ENCODE measurements at places on chromosomes 2 and 18.

DNA sequence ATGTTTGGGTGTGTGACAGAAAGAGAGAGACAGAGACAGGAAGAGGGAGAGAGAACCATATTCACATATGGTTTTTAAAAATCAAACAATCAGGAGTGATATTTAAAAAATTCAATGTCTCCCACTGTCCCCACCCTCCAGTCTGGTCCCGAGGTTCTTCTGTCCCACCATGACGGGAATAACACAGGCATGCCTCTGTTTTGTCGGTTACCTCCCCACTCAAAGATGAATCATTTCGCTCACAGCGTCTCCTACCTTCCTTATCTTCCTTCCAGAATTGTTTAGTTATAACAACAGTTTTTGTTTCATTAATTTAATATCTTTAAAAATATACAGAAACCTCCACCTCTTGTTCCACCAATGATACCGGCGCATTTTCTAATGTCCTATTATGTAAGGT lies 113.0 kb downstream of the KCNF1 start:
- no peak for DNase-seq

DNA sequence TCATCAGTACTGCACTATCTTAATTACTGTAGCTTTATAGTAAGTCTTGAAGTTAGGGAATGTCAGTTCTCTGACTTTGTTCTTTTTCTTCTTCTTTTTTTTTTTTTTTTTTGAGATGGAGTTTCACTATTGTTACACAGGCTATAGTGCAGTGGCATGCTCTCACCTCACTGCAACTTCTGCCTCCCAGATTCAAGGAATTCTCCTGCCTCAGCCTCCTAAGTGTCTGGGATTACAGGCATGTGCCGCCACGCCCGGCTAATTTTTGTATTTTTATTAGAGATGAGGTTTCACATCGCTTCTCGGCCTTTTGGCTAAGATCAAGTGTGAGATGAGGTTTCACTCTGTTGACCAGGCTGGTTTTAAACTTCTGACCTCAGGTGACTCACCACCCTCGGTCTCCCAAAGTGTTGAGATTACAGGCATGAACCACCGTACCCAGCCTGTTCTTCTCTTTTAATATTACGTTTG lies 41.9 kb upstream of the TANC1 start:
- DNase-seq: no peak

GRCh38 chr2:99399063-99399462 lies 61.9 kb downstream of the EIF5B start:
- no peak for DNase-seq

DNA sequence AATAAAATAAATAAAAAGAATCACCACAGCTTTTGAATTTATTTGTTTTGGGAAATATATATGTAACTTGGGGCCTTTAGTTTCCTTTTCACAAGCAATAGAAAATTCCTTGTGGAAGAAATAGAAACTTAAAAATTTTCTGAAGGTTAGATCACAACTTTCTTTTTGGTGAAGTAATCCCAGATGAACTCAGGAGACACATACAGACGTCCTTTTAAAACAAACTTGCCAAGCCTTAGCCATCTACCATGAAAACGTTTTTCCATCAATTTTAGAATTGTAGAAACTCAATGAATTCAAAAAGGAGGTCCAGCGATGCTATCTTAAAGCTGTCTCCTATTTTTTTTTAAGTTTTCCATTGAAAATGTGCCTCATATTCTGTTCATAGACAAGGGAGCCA lies 225.6 kb downstream of the ASXL3 start:
- DNase-seq: no peak

DNA sequence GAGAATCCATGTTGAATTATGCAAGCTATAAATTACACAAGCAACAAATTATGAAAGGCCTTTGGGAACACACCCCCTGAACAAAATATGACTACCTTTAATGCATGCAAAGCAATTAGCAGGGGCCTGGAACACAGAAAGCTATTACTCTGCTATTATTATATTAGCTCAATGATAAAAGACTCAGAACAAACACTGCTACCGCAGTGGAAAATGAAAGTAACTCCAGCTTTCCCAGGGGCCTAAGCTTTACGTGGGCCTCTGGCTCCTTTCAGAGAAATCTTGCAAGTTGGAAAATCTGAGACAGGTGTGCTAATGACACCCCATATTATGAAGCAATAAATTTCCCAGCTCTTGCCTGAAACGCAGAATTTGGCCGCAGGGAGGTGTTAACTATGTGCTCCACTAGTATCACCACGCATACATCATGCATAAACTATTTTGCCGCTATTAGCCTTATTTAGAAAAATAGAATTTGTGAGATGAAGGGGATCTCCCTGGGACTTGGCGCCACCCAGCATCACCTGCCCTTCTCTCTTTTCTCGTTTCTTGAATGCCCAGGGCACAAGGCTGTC lies 321.6 kb upstream of the LYPD1 start:
- DNase-seq: no peak

DNA sequence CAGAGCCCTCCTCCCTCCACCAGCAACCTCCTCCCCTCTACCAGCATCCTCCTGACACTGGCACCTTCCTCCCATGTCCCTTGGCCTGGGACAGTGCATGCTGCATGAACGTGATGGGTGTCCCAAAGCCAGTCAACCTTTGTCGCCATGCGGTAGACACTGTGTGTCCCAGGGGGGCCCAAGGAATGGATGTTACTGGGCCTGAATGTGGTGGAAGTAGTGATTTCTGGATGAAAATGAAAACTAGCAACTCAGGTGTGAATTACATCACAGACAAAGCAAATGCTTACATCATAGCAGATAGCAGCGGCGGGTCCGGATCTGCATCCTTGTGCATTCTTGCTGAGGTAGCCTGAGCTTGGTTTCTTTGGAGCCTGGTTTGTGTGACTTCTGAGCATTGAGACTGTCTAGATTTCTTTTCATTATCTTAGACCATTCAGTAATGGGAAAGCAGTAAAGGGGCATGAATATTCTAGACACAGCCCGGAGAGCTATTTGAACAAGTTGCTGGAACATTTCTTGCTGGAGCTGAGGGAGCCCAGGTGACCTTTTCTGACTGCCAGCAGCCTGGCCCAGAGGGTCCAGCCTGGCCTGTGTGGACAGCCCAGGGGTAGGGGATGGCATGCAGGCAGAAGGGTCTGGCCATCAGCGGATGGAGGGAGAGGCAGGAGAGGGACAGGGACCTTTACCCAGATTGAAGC lies 100.4 kb downstream of the FAM210A start:
- DNase-seq: no peak

GRCh38 chr2:202017940-202018339 lies 15.7 kb upstream of the FZD7 start:
- DNase-seq: peak; percentile 71

DNA sequence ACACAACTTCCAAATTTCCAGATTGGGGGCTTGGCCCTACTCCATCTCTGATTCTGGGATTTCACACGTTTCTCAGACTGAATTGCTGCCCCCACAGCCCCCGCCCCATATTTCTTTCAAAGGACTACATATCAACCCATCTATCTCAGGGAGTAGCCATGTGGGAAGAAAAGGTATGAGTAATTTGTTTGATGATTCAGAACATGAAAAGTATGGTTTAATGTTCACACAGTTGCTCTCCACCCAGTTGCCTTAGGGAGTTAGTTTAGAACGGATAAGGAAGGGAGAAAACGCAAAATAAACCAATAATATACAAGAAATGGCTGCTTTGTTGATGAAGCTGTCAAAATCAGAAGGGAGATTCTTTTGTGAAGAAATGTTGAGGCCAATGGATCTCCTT lies 145.1 kb downstream of the PIEZO2 start:
- no peak for DNase-seq

DNA sequence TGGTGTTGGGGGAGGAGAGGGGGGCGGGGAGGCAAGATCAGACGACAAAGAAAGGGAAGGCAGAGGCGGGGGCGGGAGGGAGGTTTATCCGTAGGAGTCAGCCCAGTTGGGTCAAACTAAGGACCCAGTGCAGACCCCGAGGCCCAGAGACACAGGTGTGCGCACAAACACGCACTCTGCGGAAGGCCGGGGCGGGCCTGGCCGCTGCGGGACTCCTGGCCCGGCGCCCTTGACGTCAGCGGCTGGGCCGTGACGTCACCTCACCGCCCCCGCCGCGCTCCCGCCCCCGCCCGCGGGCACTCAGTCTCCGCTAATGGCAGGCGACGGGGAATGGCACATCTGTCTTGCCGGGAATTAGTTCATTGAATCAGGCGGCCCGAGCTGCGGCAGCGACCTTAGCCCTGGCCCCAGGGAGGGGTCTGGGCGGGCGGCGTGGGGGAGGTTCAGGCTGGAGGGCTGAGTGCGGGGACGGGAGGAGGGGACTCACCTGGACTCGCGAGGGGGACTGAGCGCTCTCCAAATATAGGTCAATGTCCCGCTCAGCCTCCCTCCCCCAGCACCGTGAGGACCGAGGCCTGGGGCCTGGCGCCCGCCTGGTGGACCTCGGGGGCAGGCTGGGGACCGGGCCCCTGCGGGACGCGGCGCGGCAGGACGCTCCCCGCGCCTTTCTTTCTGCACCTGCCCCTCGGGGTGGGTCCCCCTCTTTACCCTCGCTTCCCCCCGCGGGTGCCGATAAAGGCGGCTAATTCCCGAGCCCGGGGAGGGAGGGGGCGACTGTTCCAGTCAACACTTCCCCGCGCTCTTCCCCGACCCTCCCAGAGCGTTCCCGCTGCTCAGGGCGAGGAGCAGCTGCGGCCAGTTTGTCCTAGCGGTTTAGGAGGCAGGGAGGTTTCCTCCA lies 15.5 kb upstream of the ECEL1 start:
- DNase-seq: no peak

DNA sequence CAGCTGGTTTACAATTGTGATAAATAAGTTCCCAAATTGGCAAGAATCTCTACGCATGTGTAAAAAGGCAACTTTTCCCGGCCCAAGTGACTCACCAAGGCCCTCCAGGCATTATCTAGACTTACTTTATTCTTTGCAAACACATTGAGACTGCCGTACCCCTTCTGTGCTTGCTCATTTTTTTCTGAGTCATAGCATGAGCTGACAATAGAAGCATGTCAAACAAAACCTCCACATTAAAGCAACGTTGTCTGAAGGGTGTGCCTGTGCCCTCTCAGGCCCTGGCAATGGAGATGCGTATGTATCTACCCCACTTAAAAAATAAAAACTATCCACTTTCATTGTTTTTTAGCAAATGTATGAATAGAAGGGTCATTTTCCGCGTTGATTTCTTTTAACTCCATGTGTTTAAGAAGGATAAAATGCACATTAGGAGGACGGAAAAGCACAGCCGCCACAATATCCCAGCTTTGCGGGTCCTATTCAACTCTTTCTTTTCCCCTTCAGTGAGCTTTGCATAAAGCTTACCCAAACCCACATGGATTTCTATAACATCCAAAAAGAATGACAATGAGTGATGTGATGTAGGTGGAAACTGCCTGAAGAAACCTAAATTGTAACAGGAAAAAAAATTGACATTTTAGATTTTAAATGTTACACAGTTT lies 298.2 kb downstream of the CDCA7 start:
- peak; percentile 46 for DNase-seq

- DNase-seq: no peak
Measured at GRCh38 chr2:150143087-150143536, 344.4 kb downstream of the RND3 start.

- DNase-seq: no peak
Measured at GRCh38 chr2:134668821-134669220, 50.0 kb downstream of the TMEM163 start.

GRCh38 chr2:18598848-18599484 lies 9.6 kb upstream of the NT5C1B start:
- no peak for DNase-seq

DNA sequence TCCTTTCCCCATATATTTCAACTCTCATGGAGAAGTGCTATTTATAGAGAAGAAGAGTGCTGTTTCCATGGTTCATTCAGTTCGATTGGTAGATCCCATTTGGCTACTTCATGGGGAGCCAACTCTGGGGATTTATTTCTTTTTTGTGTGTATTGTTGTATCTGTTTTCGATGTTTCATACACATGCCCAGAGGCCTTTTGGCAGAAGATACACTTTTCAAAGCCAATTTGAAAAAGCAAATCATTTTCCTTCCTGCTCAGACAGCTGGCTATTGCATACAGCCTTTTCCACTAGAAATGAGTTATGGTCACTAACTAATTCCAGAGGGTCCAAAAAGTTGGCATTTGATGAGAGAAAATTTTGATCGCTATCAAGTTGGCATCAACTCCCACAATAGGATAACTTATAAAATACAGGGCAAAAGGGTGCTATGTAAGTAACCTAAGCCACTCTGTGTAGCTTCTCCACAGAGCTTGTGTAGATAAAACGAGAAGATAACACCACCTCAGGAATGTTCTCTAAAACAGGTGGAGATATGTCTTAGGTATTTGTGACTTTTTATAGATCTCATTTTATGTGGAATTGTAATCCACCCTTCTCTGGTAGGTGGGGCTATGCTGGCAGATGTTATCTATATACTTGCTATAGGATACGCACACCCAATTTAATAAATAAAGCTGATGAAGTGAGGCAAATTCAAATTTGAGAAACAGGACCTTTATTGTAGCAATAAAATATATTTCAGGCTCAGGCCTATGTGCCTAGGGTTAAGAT lies 798.5 kb downstream of the SATB2 start:
- DNase-seq: peak; percentile 29

DNA sequence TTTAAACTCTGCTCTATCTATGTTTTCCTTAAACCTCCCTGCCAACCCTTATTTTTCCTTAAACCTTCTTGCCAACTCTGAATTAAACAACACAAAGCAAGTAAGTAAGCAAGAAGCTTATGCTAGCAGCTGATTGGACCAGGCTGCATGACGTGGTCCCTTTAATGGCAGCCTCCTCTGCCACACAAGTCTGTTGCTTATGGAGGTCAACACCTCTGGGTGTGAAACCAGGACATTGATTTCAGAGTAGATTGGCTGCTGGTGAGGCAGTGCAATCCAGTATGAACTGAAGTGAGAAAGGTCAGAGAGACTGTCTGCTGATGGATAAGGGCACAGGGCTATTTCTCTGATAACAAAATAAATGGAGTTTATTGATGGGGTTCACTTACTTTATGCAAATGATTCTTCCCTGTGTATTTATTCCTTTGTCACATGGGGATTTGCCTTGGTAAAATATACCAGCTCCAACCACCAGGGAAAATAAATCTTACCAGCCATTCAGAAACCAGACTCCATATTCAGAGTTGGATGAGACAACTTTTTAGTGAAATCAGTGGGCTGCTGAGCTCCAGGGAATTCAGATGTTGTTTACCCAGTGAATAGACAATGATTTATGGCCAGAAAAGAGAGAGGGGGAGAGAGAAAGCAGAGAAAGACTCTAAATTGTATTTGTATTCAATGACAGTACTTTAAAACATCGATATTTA lies 112.2 kb upstream of the NCKAP5 start:
- DNase-seq: no peak

- no peak for DNase-seq
Measured at GRCh38 chr18:474416-474815, 26.1 kb downstream of the COLEC12 start.

DNA sequence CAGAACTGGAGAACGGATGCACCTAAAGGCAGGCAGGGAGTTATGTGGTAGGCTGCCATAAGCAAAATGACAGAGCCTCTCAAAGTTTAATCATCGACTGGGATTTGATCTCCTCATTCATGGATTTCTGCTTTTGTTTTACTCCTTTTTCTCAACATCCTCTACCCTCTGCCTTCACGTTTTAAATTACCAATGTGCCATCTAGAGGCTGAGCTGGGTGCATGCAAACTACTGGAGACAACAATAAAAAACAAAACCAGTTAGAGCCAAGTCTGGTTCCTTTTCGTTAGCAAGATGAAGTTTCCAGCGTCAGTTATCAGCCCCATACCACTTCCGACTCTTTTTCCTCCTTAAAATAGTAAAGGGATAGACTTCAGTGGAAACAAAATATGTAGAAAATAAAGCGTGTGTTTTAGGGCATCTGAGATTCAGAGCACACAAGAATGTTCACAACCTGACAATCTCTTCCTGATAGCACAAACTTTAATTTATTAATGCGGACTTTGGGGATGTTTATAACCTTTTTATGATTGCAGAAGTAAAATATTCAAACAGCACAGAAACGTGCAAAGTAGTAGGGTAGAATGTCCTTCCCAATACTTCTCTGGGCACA lies 117.0 kb downstream of the LAMA1 start:
- DNase-seq: no peak
